Naive thymus-derived CD8-positive, alpha-beta T cell (primary cell): ENCODE measurements at places on chromosomes 13 and 19.

- DNase-seq: no peak
Measured at GRCh38 chr13:48873587-48873986, 102.1 kb upstream of the FNDC3A start.

GRCh38 chr19:47296036-47296435 is 13.6 kb upstream of the C5AR1 start:
- peak; percentile 48 for DNase-seq

GRCh38 chr13:32496599-32497160 is 41.9 kb downstream of the N4BP2L2 start:
- DNase-seq: no peak

- DNase-seq: no peak
Measured at GRCh38 chr13:46315491-46316075, 71.5 kb downstream of the RUBCNL start.

- no peak for DNase-seq
Measured at GRCh38 chr13:95023405-95023804, 277.8 kb downstream of the ABCC4 start.
